H1 (cell line): ENCODE measurements at places on chromosomes 1 and 21.

GRCh38 chr21:31501926-31502325 is 157.6 kb upstream of the SOD1 start:
- no peak for DNase-seq

DNA sequence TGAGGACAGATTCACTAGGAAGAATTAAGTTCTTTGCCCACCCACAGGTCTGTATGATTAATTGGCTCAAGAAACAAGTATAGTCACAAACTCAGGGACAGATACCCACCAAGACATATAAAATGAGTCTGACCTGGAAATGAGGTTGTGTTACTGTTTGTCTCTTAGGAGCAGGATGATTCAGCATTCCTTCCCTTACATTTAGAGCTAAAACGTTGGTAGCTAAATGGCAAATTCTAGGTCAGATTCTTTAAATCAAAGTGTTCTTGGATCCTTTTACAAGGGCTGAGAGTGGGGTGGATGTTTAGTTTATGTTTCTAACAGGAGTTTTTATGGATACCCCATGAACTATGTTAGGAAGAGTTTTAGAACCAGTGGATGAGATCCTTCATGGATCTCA is 4.7 kb downstream of the RIMKLA start:
- DNase-seq: no peak

- no peak for DNase-seq
Observed at GRCh38 chr1:96559707-96560596, 161.6 kb upstream of the PTBP2 start.

GRCh38 chr1:234611225-234611846 is 1.4 kb upstream of the IRF2BP2 start:
- no peak for DNase-seq

DNA sequence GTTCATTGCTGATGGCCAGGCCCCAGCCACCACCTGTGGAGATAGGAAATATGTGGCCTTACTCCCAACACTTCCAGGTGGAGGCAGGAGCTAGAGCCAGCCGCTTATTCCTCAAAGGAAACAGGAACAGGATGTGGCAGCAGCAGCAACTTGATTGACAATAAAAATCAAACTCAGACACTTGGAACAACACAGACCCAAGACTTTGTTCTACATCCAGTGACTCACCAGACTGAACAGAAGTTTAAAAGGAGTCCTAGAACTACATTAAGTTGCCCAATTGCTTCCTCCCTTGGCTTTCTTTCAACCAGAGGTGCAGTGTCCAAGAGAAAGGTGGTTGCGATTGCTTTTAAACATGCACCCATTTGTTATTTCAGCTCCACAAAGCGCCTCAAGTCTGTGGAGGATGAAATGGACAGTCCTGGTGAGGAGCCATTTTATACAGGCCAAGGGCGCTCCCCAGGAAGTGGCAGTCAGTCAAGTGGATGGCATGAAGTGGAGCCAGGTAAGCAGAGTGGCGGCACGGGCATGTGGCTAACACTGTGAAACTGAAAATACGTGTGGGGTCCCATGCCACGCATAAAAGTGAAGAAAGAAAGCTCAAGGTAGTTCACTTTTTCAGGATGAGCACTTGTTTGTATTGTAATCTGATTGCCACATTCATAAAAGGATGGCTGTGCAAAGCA is 276.6 kb downstream of the NFIA start:
- DNase-seq: no peak

GRCh38 chr1:50852889-50853288 is 107.2 kb downstream of the FAF1 start:
- no peak for DNase-seq

DNA sequence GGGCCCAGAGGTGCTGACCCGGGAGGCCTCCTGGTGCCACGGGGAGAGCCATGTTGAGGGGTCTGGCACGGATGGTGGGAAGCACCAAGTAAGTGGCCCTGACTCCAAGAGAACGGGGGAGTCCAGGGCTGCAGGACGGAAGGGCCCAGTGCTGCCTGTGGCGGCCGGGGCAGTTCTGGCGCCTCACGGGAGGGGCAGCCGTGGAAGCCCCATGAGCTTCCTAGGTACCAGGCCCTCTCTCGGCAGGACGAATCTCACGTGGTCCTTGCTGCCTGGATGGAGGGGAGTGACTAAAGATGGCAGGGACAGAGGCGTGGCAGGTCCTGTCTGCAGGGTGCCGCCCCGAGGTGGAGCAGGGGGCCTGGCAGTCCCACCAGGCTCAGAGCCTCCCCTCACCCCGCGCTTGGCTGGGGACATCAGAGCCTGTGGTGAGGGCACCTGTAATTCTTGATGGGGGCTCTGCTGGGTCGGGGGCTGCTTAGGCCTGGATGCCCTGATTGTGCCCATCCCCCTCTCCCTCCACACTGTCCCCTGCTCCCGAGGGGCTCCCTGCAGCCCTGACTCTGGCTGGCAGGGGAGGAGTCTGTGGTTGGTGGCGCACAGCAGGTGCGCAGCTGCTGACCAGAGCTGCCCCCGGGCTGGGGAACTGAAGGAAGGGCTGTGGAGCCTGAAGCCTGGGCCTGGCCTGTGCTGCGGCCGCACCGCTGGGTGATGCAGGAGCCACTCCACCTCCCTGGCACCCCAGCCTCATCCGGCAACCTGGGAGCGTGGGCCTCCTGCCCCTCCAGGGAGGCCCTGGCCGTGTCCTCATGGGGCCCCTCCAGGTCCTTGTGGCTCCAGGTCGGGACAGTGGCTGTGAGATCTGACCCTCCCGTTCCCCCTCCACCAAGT is 31.4 kb downstream of the POFUT2 start:
- peak; percentile 47 for DNase-seq

- peak; percentile 92 for DNase-seq
Observed at GRCh38 chr1:87131809-87132283, 196.8 kb upstream of the LMO4 start.

- no peak for DNase-seq
Observed at GRCh38 chr1:32056598-32056997, 16.1 kb upstream of the TMEM39B start.

GRCh38 chr1:71796006-71796405 is 486.3 kb downstream of the NEGR1 start:
- no peak for DNase-seq

DNA sequence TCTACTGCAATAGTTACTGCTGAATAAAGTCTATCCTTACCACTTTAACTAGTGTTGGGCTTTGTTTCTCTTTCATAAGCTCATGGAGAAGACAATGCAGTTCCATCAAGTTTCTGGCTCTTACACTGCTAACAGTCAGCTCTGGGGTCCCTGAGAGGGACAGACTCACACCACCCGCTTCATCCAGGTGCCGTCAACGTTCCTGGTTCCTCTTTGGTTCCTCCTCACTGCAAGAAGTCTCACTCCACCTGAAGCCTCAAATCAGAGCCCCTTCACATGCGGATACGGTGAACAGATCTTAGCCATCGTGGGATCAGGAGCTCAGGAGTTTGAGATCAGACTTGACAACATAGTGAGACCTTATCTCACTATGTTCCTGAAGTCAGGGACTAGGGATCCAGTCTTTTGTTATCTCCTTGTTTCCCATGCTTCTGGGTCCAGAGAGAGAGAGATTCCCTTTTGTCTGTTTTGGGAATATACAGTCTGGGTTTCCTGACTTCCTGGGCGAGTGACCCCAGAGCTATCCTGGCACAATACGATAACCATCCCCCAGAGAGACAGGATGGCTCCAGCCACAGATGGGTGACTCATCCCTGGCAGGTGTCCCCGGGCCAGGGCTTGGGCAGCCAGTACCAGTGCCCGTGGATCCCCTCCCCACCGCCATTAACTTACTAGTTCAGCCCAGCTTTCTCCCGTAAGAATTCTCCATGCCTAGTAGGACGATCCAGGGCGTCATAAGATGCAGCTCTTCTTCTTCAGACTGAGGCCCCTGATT is 14.3 kb upstream of the PCP4 start:
- DNase-seq: no peak

DNA sequence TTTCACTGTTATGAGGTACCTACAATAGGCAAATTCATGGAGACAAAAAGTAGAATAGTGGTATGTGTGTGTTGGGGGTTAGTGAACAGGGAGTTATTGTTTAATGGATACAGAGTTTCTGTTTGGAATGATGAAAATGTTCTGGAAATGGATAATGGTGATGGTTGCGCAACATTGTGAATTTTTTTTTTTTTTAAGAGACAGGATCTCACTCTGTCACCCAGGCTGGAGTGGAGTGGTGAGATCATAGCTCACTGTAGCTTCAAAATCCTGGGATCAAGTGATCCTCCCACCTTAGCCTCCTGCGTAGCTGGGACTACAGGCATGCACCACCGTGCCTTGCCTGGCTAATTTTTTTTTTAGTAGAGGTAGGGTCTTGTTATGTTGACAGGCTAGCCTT is 34.5 kb upstream of the TRABD2B start:
- no peak for DNase-seq

GRCh38 chr1:90591970-90592356 is 125.1 kb downstream of the BARHL2 start:
- DNase-seq: peak; percentile 72

GRCh38 chr1:173024543-173024942 is 26.2 kb downstream of the TNFSF18 start:
- no peak for DNase-seq

GRCh38 chr1:89257041-89257440 is 15.6 kb downstream of the GBP5 start:
- DNase-seq: no peak

GRCh38 chr1:228045405-228045804 is 37.1 kb upstream of the ARF1 start:
- DNase-seq: no peak

DNA sequence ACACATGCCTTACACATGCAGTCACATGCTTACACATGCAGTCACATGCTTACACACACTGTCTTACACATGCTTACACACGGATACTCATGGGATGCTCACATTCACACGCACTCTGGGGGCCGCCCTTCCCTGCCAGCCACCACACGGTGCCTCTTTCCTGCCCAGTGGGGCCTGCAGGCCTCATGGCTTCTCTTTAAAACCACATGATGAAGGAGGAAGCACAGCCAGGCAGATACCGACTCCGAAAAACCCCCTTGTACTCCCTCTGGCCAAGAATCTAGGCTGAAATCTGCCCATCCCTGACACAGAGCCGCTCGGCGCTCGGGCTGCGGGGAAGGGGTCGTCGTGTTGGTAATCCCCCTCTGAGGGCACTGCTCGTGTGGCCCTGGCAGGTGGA is 113.0 kb downstream of the PRDM16 start:
- DNase-seq: no peak

DNA sequence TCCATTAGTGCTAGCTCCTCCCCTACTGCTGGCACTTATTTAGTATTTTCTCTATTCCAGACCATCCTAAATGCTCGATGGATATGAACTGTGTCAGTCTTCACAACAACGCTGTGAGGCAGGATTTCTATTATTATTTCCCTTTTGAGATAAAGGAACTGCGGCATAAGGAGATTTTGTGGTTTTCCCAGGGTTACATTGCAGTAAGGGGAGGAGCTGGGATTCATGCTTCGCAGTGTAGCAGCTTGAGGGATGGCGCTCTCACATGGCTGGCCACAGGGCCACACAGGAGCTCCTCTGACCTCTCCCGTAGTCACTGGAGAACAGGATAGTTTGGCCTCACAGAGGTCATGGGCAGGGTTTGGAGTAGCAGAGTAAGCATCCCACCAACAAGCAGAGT is 116.9 kb downstream of the BEND5 start:
- no peak for DNase-seq

GRCh38 chr1:220528679-220529501 is 954 bp downstream of the MARK1 start:
- peak; percentile 83 for DNase-seq

DNA sequence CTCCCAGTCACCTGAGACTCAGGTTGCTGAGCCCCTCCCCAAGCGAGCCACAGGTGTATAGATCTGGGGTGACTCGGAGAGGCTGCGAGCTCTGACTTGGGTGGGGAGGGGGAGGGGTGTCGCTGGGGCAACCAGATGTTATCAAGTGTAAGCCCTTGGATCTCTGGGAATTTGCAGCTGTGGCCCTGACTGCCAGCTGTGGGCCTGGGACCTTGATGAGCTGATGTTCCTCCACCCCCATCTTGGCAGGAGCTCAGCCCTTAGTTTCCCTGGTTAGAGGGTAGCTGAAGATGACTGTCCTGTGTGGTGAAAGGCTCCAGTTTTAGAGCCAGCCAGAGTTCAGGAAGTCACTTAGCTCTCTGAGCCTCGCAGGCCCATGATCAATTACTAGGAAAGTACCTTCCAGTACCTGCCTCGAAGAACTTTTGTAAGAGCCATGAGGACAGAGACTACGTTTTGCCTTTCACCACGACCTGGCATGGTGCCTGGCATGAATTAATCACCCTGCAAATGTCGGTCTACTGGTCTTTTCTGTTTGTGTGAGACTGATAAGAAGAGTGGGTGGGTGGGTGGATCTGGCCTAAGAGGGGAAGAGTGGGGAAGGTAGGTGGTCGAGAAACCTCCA is 55.8 kb downstream of the YARS1 start:
- DNase-seq: peak; percentile 54

DNA sequence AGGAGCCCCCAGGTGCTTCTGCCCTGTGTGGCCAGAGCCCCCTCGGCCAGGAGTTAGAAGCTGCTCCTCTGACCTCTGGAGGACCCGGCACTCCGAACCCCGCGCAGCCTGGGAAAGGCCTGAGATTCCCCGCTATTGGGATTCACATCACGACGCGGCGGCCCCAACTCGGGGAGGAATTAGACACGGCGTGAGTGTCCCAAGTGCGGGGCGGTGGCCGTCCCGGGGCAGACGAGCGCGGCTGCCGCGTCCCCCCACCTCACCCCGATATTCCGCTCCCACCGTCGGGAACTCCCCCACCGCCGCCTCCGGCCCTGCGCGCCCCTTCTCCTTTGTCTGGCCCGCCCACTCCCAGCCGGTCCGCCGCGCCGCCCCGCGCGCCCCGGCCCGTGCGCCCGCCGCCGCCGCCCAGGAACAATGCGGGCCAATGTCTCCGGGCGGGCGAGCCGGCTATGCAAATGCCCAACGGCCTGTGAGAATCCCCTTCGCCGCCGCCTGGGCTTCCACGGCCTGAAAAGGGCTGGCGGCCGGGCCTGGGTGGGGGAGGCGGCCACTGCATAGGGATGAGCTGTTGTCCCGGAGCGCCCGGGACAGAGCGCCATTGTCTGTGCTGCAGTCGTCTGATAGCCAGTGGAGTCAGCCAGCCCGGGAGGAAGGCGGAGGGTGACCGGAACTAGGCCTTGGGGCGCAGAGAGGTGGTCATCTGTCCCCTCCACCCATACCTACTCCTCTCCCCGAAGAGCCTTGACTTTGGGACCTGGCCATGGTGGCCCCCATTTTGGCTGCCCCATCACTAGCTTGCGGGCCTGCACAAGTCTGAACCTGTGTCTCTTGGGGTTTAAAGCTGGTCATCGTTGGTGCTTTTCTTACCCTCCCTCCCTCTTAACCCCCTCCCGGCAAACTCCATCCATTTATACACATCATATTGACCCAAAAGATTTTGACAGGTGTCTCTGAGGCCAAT is 19.4 kb downstream of the RHBG start:
- DNase-seq: no peak

DNA sequence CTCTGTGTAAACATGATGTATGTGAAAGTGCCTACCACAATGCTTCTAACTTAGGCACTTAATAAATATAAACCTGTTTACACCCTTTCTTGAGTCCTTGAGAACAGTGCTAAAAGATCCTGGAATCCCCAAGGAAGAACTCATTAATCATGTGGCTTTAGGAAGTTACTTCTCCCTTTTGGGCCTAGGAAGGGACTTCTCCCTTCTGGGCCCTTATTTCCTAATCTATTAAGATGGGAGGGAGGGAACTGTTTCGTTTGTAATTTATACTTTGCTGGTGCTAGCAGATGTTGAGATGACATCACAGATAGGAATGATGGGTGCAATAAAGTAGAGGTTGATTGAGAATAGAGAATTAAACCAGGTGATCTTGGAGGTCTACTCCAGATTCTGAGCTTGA is 1.2 kb downstream of the BTF3L4 start:
- no peak for DNase-seq
